Esophagus muscularis mucosa (tissue), 4 donors: ENCODE measurements at places on chromosomes 2 and 18.

DNA sequence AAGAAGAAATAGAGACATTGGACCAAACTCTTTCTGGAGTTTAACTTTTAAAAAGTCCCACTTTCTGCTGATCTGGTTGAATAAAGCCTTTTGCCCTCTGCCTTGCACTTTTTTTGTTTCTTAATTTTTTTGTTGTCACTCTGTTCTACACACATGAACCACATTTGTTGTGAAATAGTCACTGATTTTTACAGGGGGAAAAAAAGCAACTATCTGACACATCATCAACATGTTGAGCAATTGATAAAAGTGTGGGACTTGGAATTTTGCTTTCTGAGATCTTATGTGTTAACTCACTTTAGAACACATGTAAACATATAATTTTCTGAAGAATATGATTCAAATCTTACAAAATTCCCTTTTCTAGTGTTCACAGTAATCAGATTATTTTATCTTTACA, 414.8 kb upstream of the FIGN start:
- no peak for DNase-seq

GRCh38 chr2:761384-761783, 84.2 kb upstream of the TMEM18 start:
- no peak for DNase-seq

DNA sequence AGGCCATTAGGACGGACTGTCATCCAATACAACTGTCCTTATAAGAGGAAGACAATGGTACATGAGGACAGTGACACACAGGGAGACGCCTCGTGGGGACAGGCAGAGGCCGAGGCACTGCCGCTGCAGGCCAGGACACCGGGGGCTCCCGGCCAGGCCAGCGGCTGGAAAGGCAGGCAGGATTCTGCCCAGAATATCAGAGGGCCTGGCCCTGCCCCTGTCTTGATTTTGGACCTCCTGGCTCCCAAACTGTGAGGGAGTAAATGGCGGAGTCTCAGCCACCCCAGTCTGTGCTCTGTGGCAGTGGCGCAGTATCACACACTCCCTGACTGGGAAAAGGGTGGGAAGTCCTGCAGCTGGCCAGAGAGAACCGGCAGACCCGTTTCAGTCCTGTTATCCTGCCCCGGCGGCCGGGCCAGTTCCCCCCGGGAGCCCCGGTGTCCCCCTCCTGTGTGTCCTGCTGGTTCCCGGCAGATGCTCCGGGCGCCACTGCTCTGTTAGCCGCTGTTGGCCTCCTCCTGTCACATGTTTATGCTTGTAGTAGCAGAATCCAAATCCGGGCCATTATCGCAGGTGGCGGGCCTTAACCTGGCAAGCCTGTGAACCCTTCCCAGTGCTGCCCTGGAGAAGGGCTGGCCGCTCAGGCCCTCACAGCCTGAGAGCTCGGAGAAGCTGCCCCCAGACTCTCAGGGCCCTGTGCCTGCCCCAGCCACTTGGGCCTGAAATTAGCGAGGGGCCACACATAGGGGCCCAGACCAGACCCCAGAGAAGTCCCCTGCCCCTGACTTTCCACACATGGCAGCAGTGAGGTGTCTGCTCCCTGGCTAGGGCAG, 31.4 kb upstream of the TAF1B start:
- no peak for DNase-seq

DNA sequence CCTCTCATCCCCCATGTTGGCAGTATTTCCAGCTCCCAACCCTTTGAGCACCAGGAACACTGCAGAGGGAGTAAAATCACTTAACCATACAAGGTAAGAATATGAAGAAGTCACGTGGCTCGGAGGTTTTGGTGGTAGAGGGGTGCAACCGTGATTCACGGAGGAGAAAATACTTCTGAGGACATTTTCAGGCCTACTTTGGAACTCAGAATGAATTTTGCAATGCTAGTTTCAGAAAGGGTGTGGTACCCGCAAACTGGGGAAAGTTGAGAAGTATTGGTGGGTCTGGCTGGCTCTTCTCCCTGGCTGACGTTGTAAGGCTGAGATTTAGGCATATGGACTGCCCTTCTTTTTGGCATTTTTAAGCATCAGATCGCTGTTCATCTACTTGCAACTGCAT, 442 bp downstream of the SERPINB5 start:
- DNase-seq, result no peak

- no peak for DNase-seq
These were observed 40.3 kb downstream of the LHCGR start for GRCh38 chr2:48715042-48715899.

GRCh38 chr2:85457877-85458316, 39.4 kb downstream of the SH2D6 start:
- no peak for DNase-seq

GRCh38 chr2:189937691-189938090, 124.8 kb downstream of the MSTN start:
- DNase-seq, result no peak

DNA sequence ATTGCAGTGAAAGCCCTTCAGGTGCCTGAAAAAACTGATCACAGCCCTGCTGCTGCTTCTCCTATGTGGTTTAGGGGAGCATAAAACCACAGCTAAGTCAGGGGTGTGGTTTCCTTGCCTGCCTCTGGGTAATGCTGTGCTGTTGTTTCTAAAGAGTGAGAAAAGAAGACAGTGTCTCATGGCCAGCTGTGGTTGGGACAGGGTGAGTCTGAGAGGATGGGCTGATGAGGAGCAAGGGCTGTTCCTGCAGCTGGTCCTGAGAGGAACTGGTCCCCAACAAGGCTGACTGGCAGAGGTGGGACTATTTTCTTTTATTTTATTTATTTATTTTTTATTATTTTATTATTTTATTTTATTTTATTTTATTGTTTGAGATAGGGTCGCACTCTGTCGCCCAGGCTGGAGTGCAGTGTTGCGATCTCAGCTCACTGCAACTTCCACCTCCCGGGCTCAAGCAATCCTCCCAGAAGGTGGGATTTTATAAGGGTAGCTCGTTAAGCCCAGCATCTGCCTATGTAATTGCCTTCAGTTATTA, 236.7 kb downstream of the FHOD3 start:
- DNase-seq, result peak; percentile 55

DNA sequence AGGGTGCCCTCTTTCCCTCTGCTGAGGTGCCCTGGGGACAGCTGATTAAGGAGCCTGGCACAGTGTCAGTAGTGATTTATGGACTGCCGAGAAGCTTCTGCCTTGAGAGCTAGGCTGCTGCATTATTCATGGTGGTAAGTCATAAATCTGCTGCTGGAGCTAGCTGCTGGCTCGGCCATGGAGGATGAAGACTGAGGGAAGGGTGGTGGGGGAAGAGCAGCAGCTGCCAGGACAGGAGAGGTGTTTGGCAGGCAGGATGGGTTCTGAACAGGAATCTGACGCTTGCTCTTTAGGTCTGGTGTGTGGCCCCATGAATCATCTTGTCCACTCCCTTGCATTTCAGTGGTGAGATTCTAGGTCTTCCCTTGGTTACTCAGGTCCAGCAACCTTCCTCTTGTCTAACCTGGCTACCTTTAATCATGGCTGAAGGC, 296.3 kb downstream of the DYSF start:
- DNase-seq, result no peak

DNA sequence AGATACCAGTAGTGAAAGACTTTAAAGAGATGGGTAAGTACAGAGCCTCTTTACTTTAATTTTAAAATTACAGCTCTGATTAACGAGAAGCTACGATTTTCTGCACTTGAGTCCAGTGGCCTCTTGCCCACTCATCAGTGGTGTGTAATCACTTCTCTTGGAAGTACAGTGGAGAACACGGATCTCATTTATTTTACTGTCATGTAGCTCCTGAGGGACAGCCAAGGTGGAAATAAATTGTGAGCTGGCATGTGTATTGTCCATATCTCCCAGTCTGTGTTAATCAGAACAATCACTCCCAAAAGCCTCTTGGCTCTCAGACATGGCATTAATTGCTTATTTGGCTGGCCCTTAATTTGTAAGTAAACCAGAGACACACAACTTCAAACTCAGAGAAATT, 69.4 kb downstream of the LOXHD1 start:
- peak; percentile 45 for DNase-seq

DNA sequence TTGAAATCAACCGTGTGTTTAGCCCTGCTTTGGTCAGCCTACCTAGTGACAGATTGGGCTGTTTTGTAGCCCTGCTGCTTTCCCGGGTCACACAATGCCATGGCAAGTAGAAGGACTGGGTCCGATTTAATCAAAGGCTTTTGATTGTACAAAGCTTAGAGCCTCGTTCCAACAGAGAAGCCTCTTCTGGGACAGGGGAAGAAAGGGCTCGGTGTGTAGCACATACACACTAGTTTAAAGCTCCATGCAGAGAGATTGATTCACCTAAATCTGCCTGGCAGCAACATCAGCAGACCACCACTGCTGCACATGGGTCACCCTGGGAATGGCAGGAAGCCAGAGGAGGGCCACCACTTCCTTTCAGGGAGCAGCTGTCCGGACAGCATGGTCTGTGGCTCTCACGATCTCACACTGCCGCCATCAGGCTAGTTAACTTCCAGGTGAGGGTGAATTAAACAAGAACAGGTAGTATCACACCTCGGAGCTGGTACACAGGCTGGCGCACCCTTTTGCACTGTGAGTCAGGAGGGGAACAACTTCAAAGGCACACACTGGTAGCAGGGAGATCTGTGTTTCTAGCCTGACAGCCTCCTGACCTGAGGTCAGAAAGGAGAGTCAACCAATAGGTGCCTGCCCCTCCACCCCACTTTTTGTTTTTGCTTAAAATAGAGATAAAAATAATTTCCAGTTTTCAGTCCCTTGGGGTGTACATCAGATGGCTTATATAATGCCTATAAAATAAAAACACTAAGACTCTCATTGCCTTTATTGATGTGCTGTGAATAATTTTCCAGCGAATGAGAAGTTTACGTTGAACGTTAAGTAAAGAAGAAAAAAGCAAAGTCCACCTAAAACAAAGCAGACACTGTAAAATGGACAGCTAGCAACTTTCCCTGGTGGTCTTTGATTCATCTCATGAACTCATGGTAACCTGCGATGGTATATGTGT, 108.5 kb downstream of the CDCA7 start:
- no peak for DNase-seq

GRCh38 chr2:190121971-190122370, 59.4 kb upstream of the MSTN start:
- DNase-seq, result no peak

- no peak for DNase-seq
These were observed 152.5 kb upstream of the RASGRP3 start for GRCh38 chr2:33323957-33324356.

GRCh38 chr2:72081451-72081850, 66.2 kb downstream of the CYP26B1 start:
- DNase-seq, result no peak

GRCh38 chr2:108228537-108228936, 11.2 kb upstream of the SULT1C3 start:
- no peak for DNase-seq

DNA sequence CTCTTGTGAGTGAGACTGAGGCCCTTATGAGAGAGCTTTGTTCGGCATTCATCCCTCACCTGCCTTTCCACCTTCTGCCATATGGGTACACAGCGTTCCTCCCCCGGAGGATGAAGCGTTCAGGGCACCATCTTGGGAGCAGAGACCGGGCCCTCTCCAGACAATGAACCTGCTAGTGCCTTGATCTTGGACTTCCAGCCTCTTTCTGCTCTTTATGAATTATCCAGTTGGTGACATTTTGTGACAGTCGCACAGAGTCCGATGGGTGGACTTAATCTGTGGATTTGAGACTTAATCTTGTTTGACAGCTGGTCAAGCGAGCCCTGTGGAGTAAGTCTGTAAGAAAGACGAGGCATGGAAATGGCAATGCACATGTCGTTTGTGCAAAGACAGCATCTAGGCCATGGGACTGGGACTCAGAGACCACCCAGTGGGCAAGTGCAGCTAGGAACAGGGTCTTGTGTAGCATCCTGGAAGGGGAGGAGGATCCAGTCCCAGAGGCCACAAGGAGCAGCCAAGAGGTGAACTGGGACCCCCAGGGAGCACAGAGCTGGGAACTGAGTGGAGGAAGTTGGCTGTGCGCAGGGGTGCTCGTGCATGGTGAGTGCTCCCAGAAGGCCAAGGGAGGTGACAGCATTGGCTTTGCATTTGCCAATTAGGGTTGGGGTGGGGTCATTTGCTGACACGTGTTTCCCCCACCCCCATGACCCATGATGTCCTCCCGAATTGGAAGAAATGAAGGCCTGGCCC, 69.5 kb upstream of the HDAC4 start:
- DNase-seq, result no peak

DNA sequence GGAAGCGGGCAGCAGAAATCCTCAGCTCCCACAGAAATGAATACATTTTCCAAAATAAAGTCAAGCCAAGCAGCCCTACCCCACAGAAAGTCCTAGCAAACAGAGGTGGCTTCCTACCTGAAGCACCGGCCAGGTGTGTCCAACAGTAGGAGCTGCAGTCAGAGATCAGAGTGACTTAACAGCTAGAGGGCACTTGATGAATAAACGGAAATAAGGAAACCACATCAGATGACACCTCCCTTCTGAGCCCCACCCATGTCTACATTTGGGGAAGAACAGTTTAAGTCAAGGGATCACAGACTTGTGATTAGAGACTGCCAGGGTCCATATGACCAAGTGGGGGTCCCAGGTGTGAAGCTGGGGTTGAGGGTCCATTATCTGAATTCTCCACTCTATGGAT, at the start of gene CXCR1:
Gene CXCR1, minus strand, starts transcription at position 172 of the 400 bp plus-strand sequence. CDS start 1,751 bp downstream, outside the sequence.
- DNase-seq, result no peak

DNA sequence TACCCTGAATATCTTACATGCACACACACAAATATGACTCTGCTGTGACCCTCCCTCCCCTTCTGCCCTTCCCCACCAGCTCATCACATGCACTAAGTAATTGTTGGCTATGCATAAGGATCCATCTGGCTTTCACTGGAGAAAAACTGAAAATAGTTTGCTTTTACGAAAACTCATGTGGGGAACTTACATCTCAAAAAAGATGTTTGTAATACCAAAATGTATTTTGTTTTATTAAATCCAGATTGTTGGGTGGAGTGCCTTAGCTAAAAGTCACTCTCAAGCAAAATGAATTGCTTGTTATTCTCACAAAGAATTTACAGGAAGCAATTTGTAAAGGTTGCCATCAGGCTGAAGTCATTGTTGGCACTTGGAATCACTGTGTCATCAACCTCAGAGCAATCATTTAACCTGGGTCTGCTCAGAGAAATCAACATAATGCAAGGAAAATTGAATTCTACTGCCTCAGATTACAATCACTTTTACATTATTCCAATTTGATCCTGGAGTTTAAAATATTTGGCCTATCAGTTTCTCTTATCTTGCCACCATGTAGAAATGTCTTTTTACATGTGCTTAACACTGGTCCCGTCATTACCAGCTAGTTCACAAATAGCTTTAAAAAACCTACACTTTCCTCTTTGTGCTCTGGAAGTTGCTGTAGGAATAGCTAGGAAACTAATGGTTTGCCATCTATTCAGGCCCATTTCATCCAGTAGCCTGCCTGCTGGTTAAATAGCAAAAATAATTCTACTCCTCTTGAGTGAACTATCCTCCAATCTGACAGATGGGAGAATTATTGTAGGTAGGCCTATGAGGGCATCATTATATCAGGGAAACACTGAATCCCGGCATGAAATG, 90.3 kb upstream of the TMEM17 start:
- no peak for DNase-seq
